Neuronal stem cell (in vitro differentiated cells): ENCODE measurements at places on chromosomes 7 and 10.

GRCh38 chr7:117715784-117716445 is 157.3 kb downstream of the CTTNBP2 start:
- H3K4me3 ChIP-seq = no peak overlapping the region
- H3K36me3 ChIP-seq = no peaks in the 10 kb centered on the region
- H3K4me1 ChIP-seq = no peaks in the 10 kb centered on the region

DNA sequence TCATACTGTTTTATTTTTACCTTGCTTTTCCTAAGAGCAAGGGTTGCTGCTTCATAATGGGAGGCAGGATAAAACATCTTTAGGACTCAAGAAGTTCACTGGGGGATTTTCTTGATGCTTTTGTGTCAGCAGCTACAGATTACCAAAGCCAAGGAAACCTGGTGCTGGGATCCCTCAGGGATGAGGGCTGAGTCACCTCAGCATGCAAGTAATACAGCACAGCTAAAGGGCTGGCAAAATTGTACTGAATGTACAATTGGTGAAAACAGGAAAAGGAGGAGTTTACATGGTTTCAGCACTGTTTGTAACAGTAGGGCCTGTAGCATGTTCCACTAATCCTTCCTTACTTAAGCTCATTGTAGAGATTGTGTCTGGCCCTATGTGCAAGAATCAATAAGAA is 1056.8 kb downstream of the SORCS1 start:
- H3K4me1 ChIP-seq = peaks cover 5% of the 10 kb centered on the region
- H3K36me3 ChIP-seq = no peaks in the 10 kb centered on the region
- no peak for DNase-seq
- H3K4me3 ChIP-seq = no peak overlapping the region

- DNase-seq = no peak
- no peaks in the 10 kb centered on the region for H3K27me3 ChIP-seq
- no peak overlapping the region for H3K27ac ChIP-seq
- no peaks in the 10 kb centered on the region for H3K4me1 ChIP-seq
These were observed 76.3 kb downstream of the FOXL3 start for GRCh38 chr7:366161-366803.

- H3K36me3 ChIP-seq = peaks cover 90% of the 10 kb centered on the region
- H3K27ac ChIP-seq = no peak overlapping the region
- no peak for DNase-seq
- H3K27me3 ChIP-seq = no peaks in the 10 kb centered on the region
These were observed 48.4 kb downstream of the SHH start for GRCh38 chr7:155763691-155764437.

DNA sequence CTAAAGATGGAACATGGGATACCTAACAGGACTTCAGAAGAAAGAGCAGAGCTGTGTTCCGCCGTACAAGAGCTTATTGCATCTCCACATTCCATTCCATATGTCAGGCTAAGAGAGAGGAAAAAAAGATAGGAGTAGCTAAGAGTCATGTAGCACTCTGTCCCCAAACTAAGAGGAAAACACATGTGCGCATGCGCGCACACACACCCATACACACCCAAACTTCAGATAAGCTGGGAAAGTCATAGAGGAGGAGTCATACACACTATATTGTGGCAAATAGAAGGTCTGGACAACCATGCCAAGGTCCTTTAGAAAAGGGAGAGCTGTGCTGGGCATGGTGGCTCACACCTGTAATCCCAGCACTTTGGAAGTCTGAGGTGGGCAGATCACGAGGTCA is 132.4 kb downstream of the RAB11FIP2 start:
- H3K4me1 ChIP-seq = no peaks in the 10 kb centered on the region
- DNase-seq = no peak
- H3K27me3 ChIP-seq = no peaks in the 10 kb centered on the region
- no peak overlapping the region for H3K27ac ChIP-seq
- H3K4me3 ChIP-seq = no peak overlapping the region

GRCh38 chr7:65477326-65477725 is 103.7 kb downstream of the ZNF92 start:
- no peak for DNase-seq
- H3K4me3 ChIP-seq = no peak overlapping the region
- no peak overlapping the region for H3K27ac ChIP-seq
- no peaks in the 10 kb centered on the region for H3K4me1 ChIP-seq

DNA sequence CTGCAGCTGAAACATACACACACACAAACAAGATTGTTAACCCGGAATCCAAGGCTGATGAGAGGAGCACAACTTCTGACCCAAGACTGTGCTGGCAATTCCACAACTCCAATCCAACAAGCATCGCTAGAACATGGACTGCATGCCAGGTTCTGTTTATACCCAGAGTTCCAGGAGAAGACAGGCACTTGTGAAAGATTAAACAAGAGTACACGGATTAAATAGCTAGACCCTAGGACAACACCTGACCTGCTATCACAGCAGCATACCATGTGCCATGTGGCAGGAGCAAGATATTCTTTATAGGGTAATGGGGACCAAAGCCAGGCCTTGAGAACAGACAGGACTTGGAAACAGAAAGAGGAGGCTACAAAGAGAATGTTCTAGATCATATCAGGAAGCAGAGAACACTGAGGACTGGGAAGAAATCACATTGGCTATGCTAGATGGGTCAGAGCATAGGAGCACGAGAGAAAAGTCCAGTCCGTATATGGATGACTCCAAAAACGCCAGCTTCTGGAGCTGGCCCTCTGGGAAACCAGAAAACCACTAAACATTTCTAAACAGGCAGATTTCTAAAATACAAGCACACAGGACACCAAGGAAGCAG is 83.7 kb upstream of the ATP6V0A4 start:
- peaks cover 7% of the 10 kb centered on the region for H3K36me3 ChIP-seq
- no peak for DNase-seq
- no peak overlapping the region for H3K4me3 ChIP-seq
- no peaks in the 10 kb centered on the region for H3K4me1 ChIP-seq
- H3K27ac ChIP-seq = no peak overlapping the region
- H3K27me3 ChIP-seq = no peaks in the 10 kb centered on the region

DNA sequence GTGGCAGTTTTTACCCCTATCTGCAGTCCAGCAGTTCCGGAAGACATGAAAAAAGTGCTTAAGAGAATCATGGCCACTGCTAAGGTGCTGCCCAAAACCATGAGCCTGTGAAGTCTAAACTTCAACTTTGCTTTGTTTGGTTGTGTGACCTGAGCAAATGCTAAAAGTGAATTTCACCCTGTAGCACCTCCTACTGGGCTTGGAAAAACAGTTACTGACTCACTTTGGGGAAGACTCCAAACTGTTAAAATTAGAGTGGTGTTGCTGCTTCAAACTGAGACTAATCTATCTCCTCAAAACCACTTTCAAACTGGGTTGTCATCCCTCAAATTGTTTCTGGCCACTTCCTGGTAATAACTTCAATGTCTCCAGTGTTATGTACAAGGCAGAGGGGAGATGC is 21.3 kb downstream of the MKX start:
- peaks cover 15% of the 10 kb centered on the region for H3K4me1 ChIP-seq
- H3K36me3 ChIP-seq = no peaks in the 10 kb centered on the region
- no peak for DNase-seq
- no peak overlapping the region for H3K27ac ChIP-seq
- H3K4me3 ChIP-seq = no peak overlapping the region
- no peaks in the 10 kb centered on the region for H3K27me3 ChIP-seq

DNA sequence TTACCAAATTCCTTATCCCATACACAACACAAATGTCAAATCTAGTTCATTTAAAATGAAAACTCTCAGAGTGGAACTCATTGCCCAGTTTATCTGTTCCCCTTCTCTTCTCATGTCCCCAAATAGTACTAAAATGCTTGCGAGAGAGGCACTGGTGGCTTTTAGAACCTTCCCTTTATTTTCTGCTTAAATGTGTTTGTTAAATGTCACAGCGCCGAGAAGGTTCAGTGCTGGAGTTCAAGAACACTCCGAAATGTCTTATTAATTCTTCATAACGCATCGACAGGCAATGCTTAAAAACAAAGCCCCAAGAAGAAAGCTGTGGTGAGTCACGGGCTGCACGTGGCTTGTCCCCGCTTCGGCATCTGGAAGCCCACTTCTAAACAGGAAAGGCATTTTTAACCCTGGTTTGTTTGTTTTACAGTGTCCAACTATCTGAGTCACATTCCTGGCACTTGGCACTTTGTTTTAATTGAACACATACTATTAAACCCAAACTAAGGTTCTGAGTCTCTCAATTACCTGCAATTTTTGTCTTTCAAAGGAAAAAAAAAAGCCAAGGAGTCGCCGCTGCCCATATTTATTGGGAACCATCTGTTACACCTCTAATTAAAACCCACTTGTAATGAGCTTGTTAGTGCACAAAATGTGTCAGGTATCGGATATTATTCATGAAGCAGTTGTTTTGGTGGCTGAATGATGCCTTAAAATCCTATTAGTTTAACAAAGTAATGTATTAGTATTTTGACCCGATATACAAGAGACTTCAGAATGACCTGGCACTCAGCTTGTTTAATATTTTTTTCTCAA is 49.9 kb upstream of the MGMT start:
- peaks cover 6% of the 10 kb centered on the region for H3K4me1 ChIP-seq
- no peak for DNase-seq
- no peak overlapping the region for H3K4me3 ChIP-seq
- no peaks in the 10 kb centered on the region for H3K36me3 ChIP-seq
- no peak overlapping the region for H3K27ac ChIP-seq
- no peaks in the 10 kb centered on the region for H3K27me3 ChIP-seq

GRCh38 chr7:38550836-38551235 is 80.3 kb downstream of the AMPH start:
- H3K27me3 ChIP-seq = no peaks in the 10 kb centered on the region
- H3K36me3 ChIP-seq = no peaks in the 10 kb centered on the region
- H3K4me1 ChIP-seq = peaks cover 10% of the 10 kb centered on the region
- no peak overlapping the region for H3K4me3 ChIP-seq

DNA sequence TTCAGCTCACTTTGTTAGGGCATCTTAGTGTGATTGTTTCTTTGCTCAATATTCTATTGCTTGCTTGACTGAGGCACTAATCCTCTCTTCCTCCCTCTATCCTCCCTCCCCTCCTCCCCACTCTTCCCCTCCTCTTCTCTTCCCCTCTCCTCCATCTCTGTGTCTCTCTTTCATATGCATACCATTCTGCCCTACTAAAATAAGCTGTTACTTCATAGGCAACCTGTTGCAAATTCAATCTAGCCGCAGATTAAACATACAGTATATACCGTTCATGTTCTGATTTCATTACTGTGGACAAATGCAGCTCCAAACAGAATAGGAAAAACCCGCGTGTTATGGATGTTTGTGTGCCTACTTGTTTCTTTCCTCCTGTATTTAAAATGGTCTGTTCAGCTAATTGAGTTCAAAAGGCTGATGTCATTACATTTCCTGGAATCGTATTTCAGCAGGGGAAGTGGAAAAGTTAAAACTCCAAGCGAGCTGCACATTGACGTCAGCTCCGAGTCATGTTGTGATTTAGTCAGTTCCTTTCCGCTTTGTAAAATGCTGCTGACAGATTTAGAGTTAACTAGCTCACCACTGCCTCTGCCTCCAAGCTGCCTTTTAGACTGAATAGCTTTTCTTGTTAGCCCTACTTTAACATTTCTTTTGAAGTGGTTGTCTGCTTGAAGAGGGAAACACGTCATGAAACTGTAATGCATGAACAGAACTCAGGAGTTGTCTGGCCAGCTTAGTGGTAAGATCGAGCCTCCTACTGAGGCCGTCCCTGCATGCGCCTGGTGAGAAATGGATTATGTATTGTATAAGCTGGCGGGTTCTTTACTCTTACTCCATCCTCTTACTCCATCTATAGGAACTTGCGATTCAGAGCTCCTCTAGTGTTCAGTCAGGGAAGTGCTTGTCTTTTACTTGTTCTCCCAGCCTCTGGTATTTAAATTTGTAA is 69.0 kb downstream of the CREM start:
- no peaks in the 10 kb centered on the region for H3K27me3 ChIP-seq
- H3K4me3 ChIP-seq = peak overlapping the region; percentile 69
- H3K36me3 ChIP-seq = no peaks in the 10 kb centered on the region
- H3K4me1 ChIP-seq = peaks cover 2% of the 10 kb centered on the region
- peak overlapping the region; percentile 92 for H3K27ac ChIP-seq
- peak; percentile 59 for DNase-seq

GRCh38 chr7:134211817-134212216 is 84.7 kb downstream of the LRGUK start:
- no peak overlapping the region for H3K4me3 ChIP-seq
- H3K27ac ChIP-seq = no peak overlapping the region
- H3K4me1 ChIP-seq = no peaks in the 10 kb centered on the region
- H3K36me3 ChIP-seq = no peaks in the 10 kb centered on the region

DNA sequence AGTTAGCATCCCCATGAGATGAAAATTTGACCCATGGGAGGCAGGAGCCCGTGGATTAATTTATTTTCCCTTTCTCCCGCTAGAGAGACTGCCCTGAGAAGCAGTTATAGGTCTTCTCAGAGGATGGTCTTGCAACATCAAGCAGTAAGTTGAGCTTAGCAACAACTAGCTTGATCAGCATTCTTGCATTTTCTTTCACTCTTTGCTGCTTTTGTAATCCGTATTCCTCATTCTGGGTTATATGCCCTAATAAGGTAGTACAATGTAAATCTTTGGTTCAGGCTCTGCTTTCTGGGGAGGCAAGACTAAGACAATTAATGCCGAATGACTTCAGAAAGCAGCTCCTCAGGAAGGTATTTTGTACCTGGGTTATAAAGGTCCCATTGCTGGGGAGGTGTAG is 146.8 kb downstream of the FZD1 start:
- H3K4me3 ChIP-seq = no peak overlapping the region
- H3K27ac ChIP-seq = no peak overlapping the region
- no peaks in the 10 kb centered on the region for H3K27me3 ChIP-seq
- H3K4me1 ChIP-seq = peaks cover 2% of the 10 kb centered on the region
- DNase-seq = no peak

DNA sequence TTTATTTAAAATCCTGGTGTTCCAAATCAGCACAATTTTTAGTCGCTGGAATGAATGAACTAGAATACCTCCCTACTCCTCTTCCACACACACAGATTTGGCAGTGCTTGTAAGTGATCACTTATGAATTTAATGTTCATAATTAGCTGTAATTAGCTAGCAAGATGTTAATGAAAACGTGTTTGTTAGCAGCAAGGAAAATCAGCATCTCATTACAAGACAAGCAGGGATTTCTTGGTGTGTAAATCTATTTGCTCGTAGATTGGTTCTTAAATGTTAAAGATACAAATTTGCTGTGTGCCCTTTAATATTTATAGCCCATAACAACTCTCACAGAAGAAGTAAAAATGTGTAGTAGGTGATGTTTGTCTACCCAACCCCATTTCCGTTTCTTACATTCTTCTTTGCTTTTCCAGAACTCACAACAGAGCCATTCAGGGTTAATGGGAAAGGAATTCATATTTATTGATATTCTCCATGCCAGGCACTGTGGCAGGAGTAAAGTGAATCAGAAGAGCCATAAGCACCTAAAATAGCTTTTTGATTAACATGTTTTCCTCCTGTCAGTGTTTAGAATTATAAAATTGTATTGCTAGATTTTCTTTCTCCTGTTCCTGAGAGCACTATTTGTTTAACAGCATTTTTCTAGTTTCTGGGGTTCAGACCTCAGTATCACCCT is 49.6 kb downstream of the SEMA3C start:
- peaks cover 5% of the 10 kb centered on the region for H3K4me1 ChIP-seq
- no peaks in the 10 kb centered on the region for H3K27me3 ChIP-seq
- H3K4me3 ChIP-seq = no peak overlapping the region
- no peaks in the 10 kb centered on the region for H3K36me3 ChIP-seq
- no peak for DNase-seq

GRCh38 chr10:61855771-61856170 is 45.7 kb upstream of the ARID5B start:
- H3K4me1 ChIP-seq = no peaks in the 10 kb centered on the region
- DNase-seq = no peak
- no peak overlapping the region for H3K4me3 ChIP-seq
- no peak overlapping the region for H3K27ac ChIP-seq
- no peaks in the 10 kb centered on the region for H3K27me3 ChIP-seq
